ENCODE measurements at places on chromosomes 4 and X.

- peak; percentile 51 for DNase-seq
Observed at GRCh38 chrX:49171752-49172279, at the start of gene PLP2. Gene PLP2, plus strand, starts transcription at chrX:49171898. Its CDS starts 103 bp downstream, at chrX:49172001.

DNA sequence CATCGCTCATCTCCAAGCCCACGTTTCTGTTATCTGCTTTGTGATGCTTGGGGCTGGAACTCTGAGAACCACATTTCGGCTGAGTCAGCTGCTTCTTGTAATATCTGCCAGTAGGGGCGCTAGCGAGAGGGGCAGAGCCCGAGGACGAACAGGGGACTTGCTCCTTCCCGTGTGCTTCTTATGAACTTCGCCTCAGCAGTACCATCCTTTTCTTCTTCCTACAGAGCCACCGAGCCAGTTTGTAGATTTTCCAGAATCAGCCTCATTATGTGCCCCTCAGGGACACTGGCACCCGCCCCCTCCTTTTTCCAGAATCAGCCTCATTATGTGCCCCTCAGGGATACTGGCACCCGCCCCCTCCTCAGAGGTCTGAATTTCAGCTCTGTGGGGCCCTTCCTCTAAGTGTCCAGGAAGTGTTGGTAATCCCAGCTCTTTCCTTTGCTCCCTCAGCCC lies 441.7 kb upstream of the RASGEF1B start:
- DNase-seq: no peak

DNA sequence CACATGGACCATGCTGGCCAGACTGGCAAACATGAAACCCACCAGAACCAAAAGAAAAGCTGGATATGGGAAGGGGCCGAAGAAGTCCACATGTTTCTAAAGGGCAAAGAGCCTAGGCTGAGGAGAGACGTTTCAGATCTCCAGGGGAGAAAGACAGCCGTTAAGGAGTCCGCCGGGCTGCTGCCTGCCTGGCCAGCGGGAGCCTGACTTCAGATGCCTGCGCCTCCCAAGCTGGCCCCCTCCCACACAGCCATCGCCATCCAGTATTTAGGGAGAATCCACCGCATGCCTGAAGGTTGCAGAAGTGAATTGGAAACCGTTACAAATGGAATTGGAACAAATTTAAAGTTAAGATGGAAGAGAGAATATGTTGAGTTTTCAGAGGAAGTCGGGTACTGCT lies 2.9 kb downstream of the TBL1X start:
- DNase-seq: no peak

- DNase-seq: no peak
Observed at GRCh38 chr4:158644356-158644755, 27.3 kb downstream of the C4orf46 start.

DNA sequence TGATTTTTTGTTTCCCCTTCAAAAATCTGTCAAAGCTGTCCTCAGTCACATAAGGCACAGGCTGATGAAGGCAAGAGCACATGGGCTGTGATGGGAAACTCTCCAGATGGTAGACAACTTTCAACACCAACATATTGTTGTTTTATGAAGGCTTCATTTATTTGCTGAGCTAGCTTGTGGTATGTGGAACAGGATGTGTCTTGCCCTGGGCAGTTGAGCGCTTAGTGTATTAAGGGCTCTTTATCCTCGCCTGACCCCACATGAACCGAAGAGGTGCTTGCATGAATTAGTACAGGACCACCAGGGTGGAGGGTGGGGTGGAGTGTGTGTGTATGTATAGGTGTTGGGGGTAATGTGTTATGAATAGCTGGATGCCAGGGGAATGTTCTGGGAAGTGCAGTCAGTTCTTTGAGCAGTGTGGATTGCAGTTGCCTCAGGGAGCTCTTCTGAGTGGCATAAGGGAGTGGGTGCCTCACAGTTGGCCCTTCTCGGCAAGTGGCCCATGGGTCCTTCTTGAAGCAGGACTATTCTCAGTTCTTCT lies 103.1 kb downstream of the PHEX start:
- DNase-seq: no peak

- peak; percentile 67 for DNase-seq
Observed at GRCh38 chr4:186725469-186726425, 2.1 kb upstream of the FAT1 start.

All from NCI-H510A treated with DMSO at 0.1 percent for 48 hours (cell line).